ENCODE measurements at places on chromosomes 5 and 9.

DNA sequence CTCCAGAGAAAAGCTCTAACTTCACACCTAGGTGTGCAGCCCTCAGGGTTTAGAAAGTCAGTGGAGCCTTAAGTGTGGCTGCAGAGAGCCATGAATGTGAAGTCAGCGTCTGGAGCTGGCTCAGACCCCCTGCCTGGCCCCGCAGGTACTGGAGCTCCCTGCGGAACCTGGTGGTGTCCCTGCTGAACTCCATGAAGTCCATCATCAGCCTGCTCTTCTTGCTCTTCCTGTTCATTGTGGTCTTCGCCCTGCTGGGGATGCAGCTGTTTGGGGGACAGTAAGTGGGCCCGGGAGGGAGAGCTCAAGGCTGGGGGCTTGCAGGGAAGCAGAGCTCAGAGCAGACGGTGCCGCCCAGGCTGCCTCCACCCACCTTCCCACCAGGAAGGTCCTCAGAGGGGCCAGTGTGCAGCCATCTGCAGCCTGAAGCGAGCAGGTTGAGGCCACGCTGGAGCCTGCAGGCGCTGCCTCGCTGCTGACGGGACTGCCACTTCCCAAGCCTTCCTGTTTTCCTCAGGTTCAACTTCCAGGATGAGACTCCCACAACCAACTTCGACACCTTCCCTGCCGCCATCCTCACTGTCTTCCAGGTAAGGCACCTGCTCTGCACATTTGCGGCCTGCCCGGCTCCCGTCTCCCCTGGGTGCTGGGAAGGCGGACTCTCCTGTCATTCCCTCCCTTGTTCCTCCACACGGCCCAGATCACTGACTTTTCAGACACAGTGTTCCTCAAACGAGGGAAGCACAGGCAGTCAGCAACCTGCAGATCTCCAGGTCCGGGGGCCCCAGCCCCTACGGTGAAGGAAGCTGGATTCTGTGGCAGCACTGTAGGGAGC lies 108.9 kb downstream of the CACNA1B start:
- no peaks in the 10 kb centered on the region for H3K4me1 ChIP-seq
- no peaks in the 10 kb centered on the region for H3K36me3 ChIP-seq
- DNase-seq: no peak

GRCh38 chr5:59789197-59789596 lies 104.3 kb downstream of the PDE4D start:
- no peaks in the 10 kb centered on the region for H3K36me3 ChIP-seq
- no peaks in the 10 kb centered on the region for H3K27me3 ChIP-seq
- no peak overlapping the region for H3K4me3 ChIP-seq

DNA sequence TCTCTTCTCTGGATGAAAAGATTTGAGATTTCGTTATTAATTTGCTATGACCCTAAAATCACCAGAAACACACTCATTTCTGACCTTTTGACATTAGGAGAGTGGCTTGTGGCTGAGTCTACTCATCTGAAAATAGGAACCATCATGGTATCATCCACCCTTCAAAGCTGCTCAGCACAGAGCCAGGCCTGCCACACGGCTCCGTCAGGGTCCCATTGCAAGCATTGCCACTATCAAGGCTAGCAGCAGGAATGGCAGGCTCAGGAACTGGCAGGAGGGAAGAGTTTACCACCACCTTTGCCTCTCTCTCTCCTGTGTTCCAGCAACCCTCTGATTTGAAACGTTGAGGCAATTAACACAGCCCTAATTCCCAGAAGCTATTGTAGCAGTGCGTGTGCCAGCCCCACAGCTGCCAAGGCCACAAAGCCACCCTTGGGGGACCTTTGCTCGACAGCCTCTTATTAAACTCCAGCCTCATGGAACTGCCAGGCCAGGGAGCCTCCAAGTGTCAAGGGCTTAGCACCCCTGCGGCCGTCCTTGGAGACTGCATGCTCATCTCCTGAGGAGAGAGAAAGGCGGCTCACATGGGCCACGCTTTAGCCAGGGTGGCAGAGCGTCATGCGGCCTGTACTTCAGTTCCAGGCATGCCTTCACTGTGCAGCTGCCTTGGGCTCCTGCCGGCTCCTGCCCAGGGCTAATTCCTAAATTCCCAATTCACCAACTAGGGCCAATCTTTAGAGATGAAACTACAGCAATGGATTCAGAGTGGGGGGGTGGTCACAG lies 145.9 kb downstream of the ROR2 start:
- H3K27me3 ChIP-seq: peaks cover 9% of the 10 kb centered on the region
- H3K4me1 ChIP-seq: peaks cover 4% of the 10 kb centered on the region
- no peak overlapping the region for H3K4me3 ChIP-seq
- no peak overlapping the region for H3K27ac ChIP-seq
- DNase-seq: no peak

DNA sequence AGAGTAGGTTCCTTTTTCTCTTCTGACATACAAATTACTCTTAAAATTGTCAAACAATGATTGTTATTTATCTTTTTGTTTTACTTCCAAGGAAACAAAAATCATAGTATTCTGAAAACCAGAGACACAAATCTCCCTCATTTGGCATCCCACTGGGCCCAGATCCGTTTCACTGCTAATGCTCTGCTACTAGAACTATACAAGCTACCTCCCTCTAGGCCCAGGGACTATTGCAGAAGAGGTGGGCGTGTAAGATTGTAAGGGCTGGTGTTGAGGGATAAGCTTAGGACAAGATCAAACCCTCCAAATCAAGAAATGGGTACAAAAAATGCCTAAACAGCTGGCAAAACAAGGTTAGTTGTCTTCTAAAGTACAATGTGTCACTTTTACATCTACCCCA lies 928.9 kb upstream of the CDH10 start:
- H3K4me3 ChIP-seq: no peak overlapping the region
- H3K27ac ChIP-seq: no peak overlapping the region
- H3K27me3 ChIP-seq: no peaks in the 10 kb centered on the region
- no peak for DNase-seq
- no peaks in the 10 kb centered on the region for H3K4me1 ChIP-seq
- H3K36me3 ChIP-seq: no peaks in the 10 kb centered on the region

DNA sequence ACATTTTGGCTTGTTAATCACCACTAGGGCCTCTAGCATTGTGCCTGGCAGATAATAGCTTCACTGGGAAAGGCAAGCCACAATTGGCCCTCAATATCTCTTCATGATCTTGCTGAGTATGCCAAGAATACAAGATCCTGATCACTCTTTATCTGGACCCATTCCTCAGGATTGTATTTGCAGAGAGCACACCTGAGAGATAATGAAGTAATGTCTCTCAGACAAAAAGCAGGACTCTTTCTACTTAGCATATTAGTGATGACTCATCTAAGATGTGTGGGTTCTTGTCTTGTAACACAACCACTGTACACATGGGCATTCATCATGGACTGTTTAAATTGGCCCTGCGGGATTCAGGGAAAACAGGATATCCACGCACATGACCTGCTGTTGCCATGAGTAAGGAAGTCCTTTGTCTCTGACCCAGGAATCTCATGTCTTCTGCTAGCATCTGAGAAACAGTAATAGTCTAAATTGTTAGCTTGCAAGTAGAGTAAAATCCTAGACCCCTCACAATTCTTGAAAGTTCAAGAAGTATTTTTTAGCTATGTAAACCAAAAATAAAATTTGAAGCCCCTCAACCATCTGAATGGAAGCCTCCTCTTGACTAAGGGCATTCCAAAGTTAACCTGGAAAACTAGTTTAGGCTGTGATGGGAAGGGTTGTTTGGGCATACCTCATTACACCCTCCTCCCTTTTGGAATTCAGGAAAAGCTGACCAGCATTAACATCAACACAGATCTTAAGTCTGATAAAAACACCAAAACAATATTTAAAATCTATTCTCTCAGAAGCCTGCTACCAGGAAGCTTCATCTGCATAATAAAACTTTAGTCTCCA lies 28.0 kb upstream of the NFIL3 start:
- no peaks in the 10 kb centered on the region for H3K36me3 ChIP-seq
- H3K27me3 ChIP-seq: peaks cover 15% of the 10 kb centered on the region
- H3K4me3 ChIP-seq: no peak overlapping the region
- H3K4me1 ChIP-seq: no peaks in the 10 kb centered on the region

DNA sequence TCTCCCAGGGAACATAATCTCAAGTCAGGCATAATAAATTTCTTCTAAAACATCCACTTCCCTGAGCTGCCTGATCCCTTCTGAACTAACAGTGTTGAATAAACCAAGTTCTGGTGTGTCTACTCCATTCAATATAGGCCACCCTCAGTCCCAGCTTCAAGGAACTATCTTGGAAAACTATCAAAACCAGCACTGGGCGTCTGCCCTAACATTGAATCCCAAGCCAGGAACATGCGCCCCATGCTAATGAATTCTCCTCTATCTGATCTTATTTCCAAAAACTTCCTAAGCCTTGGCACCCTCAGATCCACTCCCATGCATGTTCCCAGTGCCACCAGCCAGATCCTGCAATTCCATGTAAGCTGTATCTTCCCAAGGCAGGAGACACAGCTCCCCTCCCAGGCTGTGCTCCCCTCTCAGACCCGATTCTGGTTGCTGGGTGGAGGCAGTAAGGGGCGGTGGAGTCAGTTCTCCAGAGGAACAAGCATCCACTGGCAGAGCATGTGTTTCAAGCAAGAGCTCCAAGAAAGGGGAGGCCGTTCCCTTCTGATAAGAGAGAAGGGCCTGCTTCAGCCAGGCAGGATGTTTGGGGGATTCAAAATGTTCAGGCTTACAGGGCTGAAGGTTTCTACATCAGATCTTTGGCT lies 13.1 kb upstream of the FOXI1 start:
- no peak for DNase-seq
- H3K27me3 ChIP-seq: peaks cover 2% of the 10 kb centered on the region
- no peak overlapping the region for H3K4me3 ChIP-seq

- no peak overlapping the region for H3K27ac ChIP-seq
- peaks cover 28% of the 10 kb centered on the region for H3K4me1 ChIP-seq
- H3K36me3 ChIP-seq: peaks cover 4% of the 10 kb centered on the region
- no peaks in the 10 kb centered on the region for H3K27me3 ChIP-seq
- peak overlapping the region; percentile 1 for H3K4me3 ChIP-seq
- no peak for DNase-seq
Observed at GRCh38 chr9:121372239-121373010, 2.4 kb upstream of the STOM start.

DNA sequence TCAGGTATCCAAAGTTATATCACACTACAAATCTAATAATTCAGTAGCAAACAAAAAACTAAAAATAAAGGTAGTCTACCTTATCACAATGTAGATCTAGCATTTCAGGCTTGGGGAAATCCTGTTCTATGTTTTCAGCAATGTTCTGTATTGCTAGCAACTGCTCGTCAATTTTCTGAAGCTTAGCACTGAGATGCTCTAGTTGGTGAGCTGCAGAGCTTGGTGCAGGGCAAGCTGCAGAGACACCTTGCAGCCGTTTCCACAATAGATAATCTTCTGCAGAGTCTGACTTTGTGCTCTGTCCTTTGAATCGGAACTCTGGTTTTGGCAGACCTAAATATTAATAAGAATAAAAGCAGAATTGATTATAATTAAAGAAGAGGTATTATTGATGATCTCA lies 95.5 kb downstream of the CPLANE1 start:
- no peak for DNase-seq
- no peaks in the 10 kb centered on the region for H3K4me1 ChIP-seq
- no peak overlapping the region for H3K4me3 ChIP-seq
- H3K27ac ChIP-seq: no peak overlapping the region

DNA sequence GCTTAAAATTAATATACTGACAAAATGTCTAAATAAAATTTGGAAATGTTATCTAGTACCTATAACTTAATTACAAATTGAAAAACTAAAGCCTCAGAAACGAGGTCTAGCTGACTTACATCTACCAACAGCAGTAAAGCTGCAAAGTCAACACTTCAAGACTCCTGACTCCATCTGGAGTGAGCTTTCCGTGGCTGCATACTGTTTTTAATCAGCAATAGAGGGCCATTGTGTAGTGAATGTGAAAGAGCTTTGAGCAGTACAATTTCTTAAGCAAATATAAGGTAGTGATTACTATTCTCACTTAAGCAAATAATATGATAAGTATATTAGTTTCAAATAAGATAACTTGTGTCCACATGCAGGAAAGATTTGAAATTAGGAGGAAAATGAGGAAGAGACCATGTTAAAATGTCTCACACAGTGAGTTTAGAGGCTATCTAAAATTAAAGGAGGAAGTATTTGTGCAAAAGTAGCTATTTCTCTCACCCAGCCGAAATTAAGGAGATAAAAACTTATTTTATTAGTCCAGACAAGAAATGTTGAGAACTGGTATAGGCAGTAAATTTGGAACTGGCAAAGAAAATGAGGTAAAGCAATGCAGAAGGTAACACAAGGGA lies 6.4 kb downstream of the SPINK6 start:
- H3K27ac ChIP-seq: no peak overlapping the region
- H3K27me3 ChIP-seq: peaks cover 2% of the 10 kb centered on the region
- no peak for DNase-seq
- no peaks in the 10 kb centered on the region for H3K4me1 ChIP-seq
- no peaks in the 10 kb centered on the region for H3K36me3 ChIP-seq
- no peak overlapping the region for H3K4me3 ChIP-seq

DNA sequence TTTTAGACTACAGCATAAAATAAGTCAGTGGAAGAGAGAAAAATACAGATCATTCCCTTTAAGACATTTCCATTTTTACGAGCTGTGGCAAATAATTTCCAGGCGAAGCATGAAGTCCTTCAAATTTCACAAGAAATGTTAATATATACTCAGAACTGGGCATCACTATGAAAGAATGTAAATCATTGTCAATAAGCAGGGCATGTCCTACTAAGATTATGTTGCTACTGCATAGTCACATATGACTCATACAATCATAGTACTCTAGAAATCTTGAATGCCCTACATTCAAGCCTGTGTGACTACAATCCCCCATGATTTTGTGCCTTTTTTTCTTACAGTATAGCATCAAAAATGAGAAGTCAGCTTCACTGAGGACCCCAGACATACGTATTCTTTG lies 485.2 kb upstream of the FTMT start:
- no peak overlapping the region for H3K4me3 ChIP-seq
- DNase-seq: no peak
- H3K27ac ChIP-seq: no peak overlapping the region
- H3K27me3 ChIP-seq: no peaks in the 10 kb centered on the region
- no peaks in the 10 kb centered on the region for H3K4me1 ChIP-seq
- H3K36me3 ChIP-seq: no peaks in the 10 kb centered on the region

DNA sequence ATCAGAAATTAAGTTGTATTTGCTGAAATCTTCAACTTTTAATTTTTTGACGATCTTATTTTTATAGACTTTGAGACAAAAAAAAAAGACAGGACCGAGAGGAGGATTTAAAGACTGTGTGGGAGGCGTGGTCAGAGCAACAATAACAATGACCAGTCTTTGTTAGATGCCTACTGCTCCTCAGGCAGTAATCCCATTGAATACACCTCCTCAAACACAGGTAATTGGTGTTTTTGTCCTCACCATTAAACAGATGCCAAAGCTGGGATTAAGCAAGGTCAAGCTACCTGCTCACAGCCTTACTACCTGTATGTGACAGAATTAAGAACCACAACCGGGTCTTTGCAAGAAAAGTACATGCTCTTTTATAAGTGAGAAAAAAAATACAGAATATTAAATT lies 233.3 kb upstream of the GRAMD2B start:
- no peak overlapping the region for H3K27ac ChIP-seq
- DNase-seq: no peak
- H3K36me3 ChIP-seq: no peaks in the 10 kb centered on the region
- H3K4me3 ChIP-seq: no peak overlapping the region
- H3K27me3 ChIP-seq: no peaks in the 10 kb centered on the region
- H3K4me1 ChIP-seq: no peaks in the 10 kb centered on the region

GRCh38 chr5:160311491-160312133 lies 752 bp downstream of the CCNJL start:
- peaks cover 11% of the 10 kb centered on the region for H3K4me1 ChIP-seq
- no peak for DNase-seq

- H3K36me3 ChIP-seq: no peaks in the 10 kb centered on the region
- H3K4me1 ChIP-seq: no peaks in the 10 kb centered on the region
- H3K4me3 ChIP-seq: no peak overlapping the region
- H3K27me3 ChIP-seq: no peaks in the 10 kb centered on the region
Observed at GRCh38 chr9:12922224-12922866, 147.5 kb downstream of the LURAP1L start.

All from activated B cell treated with CpG ODN at 0.5 μM for 24 hours (primary cell).